Activated CD4-positive, alpha-beta T cell treated with anti-CD3 and anti-CD28 coated beads for 24 hours (primary cell): ENCODE measurements at places on chromosomes 5 and 9.

- DNase-seq, result no peak
Measured at GRCh38 chr9:98801561-98801960, 5.2 kb upstream of the ANKS6 start.

DNA sequence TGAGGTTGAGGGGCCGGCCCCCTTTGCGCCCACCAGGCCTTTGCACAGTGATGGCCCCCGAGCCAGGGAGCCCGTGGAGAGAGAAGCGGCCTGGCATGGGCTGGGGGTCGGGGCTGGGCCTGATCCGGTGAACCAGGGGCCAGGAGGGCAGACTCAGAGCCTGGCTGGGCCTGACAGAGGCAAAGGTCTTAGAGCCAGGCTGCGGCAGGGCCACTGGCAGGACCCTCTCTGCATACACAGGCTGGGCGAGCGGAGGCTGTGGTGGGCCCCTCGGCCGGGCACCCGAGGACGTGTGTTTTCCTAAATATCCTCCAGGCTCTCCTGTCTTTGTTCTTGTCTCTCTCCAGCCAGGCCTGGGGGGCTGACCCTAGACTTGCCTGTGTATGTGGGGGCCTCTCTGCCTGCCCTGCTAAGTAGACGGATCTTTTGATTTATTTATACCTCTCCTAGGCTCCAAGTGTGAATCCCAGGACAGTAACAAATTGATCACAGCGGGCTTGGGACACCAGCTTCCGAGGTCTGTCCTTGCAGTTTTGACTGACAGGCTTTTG lies 933 bp downstream of the NEK6 start:
- no peak for DNase-seq

DNA sequence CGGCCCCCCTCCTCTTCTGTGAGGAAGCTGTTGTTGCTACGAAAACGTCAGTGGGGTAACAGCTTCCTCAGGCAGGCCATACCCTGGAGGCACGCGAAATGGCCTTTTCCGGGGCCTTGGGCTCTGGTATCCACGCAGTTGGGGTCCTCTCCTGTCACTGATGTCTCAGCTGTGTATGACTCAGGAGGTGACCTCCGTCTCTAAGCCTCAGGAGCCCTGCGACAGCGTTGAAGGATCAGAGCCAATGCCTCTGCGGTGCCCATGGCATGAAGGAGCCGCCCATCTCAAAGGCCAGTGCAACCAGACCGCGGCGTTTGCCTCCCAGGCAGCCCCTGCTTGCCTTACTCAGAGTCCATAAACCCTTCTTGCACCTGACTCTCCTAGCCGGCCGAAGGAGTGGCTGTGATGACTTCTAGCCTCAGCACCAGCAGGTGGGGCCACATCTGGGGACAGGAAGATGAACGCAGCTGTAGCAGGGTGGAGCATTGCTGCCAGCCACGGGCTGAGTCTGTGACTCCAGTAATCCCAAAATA lies 1.0 kb upstream of the MXD3 start:
- DNase-seq, result no peak

DNA sequence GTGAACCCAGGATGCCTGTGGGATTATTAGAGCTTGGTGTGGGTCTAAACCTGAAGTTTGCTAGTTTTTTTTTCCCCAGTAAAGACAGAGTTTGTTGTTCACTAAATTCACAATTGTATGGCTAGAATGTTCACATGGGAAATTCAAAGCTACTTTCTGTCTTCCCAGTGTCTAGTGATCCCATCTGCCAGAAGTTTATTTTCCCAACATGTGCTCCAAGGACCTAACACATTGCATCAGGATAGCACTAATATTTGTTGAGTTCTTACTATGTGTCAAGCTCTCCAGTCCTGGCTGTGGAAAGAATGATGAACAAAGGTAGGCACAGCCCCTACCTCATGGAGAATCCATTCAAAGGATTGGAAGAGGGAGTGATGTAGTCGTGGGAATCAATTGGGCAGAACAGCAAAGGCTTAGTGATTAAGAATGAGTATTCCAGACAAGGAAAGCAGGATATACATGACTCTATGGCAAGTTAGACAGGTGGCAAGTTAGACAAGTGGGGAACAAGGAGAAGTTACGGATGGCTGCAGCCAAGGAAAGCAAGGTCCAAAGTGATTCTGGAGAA lies 521.5 kb upstream of the WWC1 start:
- no peak for DNase-seq

DNA sequence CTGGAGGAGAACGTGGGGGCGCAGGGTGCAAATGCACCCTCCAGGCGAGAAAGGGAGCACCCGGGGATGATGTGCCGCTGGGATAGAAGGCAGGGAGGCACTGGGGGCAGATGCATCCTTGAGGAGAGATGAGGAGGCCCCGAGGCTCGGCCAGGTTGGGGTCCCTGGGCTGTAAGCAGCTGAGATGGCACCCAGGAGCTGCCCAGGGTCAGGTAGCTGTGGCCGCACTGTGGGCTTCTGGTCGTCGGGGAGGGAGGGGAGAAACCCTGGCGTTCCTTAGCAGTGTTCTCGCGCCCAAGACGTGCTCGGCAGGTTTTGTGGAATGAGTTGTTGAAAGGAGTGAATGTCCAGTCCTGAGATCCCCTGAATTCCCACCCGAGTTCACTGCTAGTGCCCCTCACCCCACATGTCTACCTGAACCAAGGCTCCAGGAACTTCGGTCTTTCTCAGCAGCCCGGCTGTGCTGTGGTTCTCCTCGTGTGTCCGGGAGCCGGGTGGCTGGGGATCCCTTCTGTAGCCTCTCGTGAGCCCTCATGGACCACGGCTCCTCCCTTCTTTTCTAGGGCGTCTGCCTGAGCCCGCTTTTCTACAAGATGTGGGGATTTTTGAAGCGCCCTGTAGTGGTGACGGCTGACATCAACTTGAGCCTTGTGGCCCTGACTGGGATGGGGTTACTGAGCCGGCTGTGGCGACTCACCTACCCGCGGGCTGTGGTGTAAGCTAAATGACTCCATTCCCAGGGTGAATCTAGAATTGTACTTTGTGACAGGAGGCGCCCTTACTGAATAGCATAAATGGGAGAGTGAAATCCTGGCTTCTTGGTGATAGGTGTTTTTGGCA lies 1.1 kb downstream of the POMT1 start:
- peak; percentile 39 for DNase-seq

DNA sequence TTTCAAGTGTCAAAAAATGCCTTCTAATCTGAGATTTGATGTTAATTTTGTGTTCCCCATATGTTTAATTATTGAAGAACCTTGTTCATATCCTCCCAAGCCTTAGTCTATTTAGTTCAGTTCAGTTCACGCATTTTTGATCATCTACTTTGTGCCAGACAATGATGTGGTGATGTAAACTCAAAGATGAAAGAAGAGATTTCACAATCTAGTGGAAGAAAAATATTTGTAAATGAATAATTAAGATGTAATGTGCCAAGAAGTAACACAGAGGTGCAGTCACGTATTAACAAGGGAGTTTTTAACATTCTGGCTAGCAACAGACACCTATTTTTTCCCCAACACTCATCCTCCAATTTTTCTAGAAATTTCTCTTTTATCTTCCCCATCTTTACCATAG lies 22.1 kb upstream of the KIF2A start:
- DNase-seq, result no peak

GRCh38 chr5:118687100-118687499 lies 301.2 kb downstream of the DTWD2 start:
- no peak for DNase-seq

DNA sequence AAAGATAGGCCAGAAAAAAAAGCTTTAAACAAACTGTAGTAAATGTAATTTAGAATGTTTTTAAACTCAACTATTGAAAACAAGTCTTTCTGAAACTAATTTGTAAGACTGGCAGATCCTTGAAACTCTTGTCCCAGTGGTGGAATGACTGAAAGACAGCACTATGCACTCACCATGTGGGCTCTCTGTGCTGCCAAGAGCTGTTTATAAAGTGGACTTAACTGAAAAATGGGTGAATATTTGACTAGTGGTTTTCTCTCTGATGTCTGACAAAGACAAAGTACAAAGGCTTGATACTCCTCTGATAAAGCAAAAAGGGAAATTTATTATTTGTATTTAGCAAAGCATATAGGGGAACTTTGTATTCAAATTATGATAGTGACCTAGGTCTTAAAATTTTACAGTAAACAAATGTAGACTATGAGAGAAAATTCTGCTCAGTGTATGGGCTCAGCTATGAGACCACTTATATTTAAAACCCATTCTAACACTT lies 635.4 kb downstream of the NR2F1-AS1 start:
- DNase-seq, result no peak

- no peak for DNase-seq
Measured at GRCh38 chr5:57834829-57835608, 352.4 kb upstream of the ACTBL2 start.

GRCh38 chr9:114304416-114305188 lies 18.3 kb upstream of the ORM1 start:
- DNase-seq, result no peak

DNA sequence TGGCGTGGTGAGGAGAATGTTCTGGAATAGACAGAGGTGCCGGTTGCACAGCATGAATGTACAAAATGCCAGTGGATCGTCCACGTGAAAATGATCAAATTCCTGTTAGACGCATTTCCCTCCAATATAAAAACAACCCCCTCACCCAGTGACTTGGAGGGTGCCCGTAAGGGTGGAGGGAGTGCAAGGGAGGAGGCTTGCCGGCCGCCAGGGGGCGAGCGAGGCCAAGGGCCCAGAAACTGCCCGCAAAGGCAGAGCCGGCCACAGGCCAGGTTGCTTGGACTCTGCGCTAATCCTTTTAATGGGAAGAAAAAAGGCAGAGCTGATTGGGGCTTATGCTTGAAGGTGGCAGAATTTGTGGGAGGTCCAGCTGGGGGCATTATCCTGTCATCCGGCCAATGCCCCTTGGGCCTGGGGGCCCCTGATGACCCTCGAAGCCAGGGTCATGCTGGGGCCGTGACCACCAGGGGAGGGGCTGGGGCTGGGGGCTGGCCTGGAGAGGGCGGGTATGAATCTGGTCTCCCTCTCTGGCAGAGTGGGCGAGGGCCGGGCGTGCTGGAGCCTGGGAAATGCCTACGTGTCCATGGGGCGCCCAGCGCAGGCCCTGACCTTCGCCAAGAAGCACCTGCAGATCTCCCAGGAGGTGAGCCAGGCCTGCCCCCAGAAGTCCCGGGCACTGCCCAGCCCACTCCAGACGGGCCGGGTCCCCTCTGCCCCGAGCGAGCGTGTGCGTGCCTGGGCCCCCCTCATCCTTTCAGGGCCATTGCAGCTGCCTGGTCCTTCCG lies 12.0 kb downstream of the GPSM1 start:
- DNase-seq, result no peak

DNA sequence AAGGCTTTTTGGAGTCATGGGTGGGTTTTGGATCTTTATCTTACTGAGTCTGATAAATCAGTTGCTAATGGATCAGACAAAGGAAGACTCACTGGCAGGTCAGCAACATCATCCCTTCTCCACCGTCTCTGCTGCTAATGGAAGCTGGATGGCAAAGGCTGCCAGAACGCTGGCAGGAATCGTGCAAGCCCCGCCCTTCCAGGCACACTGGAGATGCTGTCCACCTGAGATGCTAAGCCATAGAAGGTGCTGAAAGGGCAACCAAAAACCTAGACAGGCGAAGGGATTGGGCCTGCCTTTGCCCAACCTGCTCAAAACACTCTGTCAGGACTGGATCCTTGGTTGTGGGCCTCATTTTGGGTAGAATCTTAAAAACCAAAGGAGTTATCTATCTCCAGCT lies 139.5 kb upstream of the FSTL4 start:
- no peak for DNase-seq

DNA sequence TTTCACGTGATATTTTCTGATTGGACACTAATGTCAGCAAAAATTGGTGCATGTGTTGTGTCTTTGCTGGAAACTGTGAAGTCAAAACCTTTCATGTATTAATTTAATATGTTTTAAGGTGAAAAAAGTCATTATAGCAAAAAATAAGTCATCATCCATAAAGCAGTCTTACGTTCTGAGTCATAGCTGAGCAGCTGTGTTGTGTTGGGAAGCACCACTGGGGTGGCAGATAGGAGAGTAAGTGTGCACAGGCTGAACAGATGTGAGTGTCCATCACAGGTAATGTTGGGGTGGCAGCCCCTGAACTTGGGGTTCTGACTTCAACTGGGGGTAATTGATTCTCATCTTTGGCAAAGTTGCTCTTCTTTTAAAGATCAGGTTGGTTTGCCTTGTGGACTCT lies 156.8 kb downstream of the NXNL2 start:
- DNase-seq, result no peak

GRCh38 chr5:31235381-31235780 lies 41.9 kb downstream of the CDH6 start:
- no peak for DNase-seq

- DNase-seq, result no peak
Measured at GRCh38 chr9:98083566-98084183, 27.1 kb downstream of the NANS start.

DNA sequence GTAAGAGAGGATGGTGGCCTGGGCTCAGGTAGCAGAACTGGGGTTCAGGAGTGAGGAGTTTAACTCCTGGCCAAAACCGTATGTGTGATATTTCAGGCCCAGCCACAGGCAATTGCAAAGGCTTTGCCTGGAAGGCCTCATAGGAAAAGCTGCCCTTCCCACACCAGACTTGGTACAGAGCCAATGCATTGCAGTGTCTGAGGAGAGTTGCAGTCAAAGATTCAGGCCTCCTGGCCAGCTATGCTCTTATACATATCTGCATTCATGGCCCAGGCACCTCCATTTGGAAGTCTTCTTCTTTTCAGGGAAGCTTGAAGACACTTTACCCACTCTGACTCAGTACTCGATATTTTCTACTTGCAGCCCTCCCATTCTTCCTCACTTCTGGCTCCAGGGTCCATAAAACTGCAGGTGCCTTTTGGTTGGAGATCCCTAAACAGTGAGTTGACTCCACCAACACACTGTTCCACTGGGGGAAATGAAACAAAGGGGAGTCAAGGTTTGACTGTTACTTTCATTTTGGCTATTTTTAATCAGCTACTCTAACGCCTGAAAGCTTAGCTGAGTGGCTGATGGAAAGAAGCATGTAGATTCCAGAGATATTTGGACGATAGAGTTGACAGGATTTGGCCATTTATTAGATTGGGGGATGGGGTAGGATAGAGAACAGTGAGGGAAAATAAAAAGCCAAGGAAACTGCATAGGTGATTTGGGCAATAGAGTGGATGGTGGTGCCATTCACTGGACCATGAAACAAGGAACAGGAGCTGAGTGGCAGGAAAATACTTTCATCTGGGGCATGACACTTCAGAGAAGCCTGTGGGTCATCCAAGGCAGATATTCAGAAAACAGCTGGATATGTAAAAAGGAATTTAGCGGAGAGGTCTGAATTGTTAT lies 30.6 kb upstream of the IL33 start:
- DNase-seq, result no peak

- DNase-seq, result no peak
Measured at GRCh38 chr5:151600069-151600665, 9.0 kb upstream of the FAT2 start.

GRCh38 chr5:141691867-141692532 lies 10.0 kb upstream of the ARAP3 start:
- peak; percentile 82 for DNase-seq

DNA sequence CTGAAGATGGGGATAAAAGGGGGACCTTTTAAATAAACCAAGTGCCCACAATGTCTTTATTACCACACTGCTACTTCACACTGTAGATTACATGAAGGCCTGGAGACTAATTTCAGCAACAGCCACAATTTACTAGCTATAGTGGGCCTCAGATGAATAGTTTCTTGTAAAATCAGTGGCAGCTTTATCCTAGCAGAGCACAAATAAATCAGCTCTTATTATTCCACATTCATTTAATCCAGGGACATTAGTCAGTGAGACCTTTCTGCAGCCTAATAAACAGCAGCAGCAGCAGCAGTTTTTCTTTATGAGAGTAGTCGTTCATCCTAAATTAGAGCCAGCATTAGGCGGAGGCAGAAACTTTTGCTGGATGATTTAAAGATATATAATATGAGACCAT lies 542.3 kb downstream of the PSAT1 start:
- DNase-seq, result no peak
